ENCODE measurements at places on chromosomes 6 and 20.
A peak's percentile ranks its signal among the peaks of the same experiment; 100 is the strongest.

GRCh38 chr6:82693094-82693493, 329.5 kb downstream of the TPBG start:
- peak; percentile 97 for DNase-seq

DNA sequence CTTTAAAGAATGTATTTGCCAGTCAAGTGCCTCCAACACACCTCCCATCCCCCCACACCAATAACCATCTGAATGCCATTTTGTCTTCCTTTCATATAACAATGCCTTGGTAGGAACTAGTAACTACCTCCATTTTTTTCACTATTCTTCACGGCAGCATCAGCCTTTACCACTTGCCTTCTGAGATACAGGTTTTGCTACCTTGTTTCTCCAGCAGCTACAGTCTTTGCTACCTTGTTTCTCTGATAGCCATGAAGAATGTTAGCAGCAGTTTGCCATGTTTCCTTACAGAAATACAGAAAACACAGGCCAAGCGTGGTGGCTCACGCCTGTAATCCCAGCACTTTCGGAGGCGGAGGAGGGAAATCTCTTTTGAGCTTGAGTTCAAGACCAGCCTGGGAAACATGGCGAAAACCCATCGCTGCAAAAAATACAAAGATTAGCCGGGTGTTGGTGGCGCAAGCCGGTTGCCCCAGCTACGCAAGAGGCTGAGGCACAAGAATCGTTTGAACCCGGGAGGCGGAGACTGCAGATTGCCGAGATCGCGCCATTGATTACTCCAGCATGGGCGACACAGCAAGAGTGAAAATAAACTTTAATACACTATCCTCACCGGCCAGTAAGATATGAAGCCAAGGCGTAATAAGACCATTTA, 100.9 kb downstream of the HFE start:
- no peak for DNase-seq

GRCh38 chr6:91569071-91569470, 982.2 kb upstream of the MAP3K7 start:
- no peak for DNase-seq

DNA sequence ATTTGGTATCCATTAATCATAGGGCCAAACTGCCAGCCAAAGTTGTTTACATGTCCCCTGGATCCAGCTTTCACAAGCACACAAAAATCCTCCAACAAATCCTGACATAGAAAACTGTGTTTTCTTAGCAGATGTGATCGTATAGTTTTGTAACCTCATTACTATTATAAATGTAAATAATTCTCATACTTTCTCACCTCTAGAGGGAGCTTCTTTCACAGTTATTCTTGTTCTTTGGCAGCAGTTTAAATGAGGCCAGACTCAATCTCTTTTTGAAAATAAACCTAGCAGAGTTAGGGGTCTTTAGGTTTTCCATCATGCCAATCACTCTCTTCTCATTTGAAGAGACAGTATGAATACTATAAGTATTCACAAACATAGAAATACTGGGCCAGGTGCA, 17.0 kb upstream of the ZNF318 start:
- DNase-seq = no peak

DNA sequence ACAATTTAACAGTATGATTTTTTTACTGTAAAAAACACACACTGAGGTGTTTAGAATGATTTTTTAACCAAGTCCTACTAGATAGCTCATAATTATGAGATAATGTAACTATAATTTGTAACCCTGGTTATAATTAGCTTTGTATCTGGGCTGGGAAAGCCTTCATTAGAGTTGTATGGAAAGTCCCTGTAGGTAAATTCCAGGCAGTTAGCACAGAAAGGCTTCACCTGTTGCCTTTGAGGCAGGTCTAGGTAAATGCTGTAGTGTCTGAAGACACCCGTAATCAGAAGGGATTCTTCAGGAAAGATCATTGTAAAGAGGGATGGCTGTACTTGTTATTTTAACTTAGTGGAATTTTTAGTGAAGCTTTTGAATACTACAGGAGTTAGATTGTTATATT, 1.9 kb downstream of the TMEM200A start:
- no peak for DNase-seq

- no peak for DNase-seq
These were observed 34.5 kb downstream of the MDGA1 start for GRCh38 chr6:37663019-37663810.

GRCh38 chr20:20002101-20002998, 14.8 kb upstream of the NAA20 start:
- DNase-seq = no peak

DNA sequence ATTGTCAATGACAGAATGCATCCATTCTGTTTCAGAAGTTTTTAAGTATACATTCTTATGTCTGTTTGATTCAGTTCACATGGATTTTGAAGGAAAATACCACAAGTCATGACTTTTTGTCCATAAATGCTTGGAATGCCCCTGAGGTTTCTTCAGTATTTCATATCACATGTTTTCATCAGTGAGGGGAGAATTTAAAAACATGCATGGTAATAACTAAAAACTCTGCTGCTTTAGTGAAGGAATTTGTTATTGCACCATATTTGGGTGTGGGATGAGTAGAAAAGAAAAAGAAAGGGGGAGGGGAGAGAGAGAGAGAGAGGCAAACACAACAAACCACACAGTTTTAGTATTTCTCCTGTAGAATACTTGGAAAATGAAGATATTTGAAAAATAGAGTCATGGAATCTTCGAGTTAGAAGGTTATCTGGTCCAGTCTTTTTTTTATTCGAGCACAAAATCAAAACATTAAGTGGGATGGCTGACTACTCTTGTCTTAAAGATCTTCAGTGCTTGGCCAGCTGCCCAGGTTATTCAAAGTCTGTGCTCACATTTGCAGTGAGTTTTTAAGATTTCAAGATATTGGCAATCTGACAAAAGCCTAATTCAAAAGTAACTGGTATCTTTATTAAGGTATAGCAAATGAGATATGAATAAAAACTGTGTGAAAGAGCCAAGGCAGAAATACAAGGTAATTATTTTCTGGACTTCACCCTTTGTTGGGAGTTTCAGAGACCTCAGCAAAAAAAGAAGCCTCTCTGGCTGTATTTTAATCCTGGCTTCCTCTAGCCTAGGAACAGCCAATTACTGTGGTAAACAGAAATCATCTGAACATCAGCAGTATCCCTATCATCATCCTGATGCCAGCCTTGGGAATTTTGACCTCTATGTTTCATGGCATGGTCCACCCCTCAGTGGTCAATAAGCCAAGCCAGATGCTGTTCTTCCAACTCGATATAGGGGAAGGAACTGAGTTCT, 687.9 kb upstream of the CITED2 start:
- DNase-seq = no peak

DNA sequence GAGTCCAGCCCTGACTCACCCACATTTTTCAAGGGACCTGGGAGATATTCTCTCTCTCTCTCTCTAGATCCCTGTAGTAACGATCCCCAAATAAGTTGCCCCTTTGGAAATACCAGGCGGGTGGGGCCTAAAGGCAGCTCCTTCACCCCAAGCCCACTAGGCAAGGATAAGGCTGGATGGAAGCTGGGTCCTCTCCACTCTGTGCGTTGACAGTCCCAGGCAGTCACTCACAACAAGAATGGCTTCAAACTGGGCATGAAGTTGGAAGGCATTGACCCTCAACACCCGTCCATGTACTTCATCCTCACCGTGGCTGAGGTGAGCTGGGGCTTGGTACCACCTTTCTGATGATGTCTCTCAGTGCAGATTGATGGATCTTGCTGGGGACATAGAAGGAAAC, 21.6 kb downstream of the L3MBTL1 start:
- DNase-seq = no peak

DNA sequence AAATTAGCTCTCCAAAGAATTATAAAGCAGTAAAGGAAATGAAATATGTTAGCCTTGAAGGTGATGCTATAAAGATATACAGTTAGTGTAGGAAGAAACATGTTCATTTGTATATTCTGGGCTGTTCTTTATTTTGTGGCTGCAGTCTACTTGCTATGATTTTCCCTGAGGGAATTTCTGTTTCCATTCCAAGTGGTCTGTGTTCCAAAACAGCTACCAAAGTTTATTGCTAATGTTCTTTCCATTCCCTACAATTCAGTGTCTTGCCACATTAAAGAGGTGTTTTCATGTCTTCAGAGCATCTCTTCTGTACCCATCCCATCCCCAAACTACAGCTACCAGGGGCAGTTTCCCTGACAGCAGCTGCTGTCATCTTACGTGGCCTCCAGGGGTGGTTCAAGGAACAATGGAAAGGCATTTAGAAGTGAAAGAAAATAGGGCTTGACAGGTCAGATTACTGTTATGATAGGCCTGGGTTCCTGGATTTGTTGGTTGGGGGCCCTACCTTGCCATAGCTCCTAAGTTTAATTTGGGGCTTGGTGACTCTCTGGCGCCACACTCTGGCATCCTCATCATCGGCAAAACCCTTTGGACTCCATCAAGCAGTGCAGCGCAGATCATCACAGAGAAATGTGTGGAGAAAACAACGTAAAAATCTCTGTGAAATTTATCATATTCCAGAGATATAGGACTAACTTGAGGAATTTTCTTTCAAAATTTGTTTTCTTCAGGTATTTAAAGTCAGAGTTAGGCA, 33.8 kb upstream of the AIG1 start:
- DNase-seq = no peak

All from NCI-H2081 (cell line).